ENCODE measurements at places on chromosomes 4 and X.

DNA sequence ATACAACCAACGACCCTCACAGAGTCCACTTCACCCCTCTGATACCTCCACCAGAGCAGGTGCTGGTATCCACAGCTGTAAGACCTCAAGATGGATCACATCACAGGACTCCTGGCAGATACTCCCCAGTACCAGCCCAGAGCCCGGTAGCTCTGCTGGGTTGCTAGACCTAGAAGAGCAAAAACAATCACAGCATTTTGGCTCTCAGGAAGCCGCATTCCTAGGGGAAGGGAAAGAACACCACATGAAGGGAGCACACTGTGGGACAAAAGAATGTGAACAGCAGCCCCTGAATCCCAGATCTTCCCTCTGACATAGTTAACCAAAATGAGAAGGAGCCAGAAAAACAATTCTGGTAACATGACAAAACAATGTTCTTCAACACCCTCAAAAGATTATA is 303.1 kb upstream of the GRIA3 start:
- no peak for DNase-seq

DNA sequence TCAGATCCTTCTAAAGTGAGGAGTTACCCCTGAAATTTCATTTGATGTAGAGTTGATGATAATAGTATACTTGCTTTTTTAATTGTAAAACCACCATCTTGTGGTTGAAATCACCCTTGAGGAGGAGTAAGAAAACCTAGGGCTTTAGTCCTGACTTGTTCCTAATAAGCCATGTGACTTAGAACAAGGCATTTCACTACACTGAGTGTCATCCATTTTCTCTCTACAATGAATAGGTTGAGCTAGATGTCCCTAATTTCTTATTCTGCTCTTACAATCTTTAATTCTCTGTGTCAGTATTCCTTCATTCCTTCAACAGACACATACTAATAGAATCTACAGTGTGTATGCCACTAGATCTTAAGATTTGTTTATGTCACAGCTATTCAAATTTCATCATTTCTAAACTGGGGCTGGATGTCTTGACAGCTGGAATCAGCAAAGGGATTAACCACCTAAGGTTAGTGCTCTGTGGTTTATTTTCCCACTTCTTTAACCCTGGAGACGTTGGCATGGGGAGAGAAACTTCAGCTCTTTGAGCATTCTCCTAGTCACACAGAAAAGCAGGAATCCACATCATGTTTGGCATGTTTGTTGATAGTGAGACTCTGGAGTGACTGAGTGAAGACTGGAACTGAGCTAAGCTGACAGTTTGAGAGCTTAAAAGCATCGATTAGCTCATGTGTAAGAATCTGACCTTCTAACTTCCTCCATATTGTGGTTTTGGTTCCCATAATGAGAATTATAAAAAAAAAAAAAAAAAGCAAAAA is 246.3 kb downstream of the NDST4 start:
- no peak for DNase-seq

- no peak for DNase-seq
Observed at GRCh38 chr4:176563591-176563990, 229.1 kb downstream of the VEGFC start.

DNA sequence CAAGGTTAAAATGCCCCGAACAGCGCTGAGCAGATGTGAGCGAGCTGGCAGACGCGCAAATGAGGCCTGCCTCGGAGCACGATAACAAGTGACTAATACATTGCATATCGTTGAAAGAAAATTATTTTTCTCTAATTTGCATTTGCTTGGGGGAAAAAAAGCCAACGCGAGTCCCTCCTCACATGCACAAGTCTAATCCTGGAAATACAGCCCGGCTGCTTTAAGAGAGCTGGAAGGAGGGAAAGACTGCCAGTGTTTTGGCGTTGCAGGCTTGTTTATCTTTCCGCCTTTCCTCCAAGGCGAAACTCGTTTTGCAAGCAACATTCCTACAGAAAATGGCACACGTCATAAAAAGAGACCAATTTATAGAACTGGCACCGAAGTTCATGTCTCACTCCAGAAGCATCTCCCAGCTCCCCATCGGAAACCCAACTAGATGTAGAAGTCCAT is 12.6 kb downstream of the BCOR start:
- DNase-seq = no peak

GRCh38 chr4:40782876-40783275 is 33.1 kb downstream of the NSUN7 start:
- DNase-seq = no peak

- no peak for DNase-seq
Observed at GRCh38 chr4:28879900-28880299, 1840.3 kb upstream of the PCDH7 start.

GRCh38 chr4:105092768-105093167 is 53.9 kb upstream of the TET2 start:
- DNase-seq = no peak

DNA sequence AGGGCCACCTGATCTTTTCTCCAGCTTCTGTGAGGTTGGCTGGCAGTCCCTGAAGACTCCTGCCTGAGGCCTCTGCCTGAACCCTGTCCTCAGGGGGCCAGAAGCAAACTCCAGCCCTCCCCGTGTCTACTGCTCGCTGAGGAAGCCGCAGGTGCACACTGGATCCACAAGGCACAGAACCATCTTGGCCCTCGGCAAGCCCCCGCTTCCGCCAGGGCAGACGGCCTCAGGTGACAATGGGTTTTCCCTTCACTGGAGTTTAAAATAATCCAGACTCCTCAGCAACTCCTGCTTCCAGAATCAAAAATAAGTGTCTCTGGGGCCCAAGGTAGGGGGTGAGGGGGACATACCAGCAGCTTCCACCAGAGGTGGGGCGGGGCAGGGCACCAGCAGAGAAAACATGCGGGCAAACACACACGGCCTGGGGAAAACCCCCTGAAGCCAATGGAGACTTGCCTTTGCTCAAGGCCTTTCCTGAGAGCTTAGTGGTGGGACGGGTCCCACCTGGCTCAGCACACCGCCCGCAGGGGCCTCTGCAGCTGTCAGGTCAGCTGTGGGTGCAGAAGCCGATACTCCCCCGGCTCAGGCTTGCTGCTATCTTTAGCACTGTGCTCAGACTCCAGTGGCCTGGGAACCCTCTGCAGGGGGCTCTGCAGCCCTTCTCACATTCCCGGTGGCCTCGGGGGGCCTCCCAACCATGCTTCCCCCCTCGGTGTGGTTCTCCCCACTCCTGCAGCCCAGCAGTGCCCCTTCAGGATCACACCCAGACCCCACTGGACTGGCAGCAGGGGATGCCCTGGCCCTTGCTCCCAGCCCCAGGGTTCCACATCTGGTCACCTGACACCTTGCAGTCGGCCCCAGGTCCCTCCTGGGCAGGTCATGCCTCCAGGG is 1.9 kb downstream of the MYL5 start:
- no peak for DNase-seq

DNA sequence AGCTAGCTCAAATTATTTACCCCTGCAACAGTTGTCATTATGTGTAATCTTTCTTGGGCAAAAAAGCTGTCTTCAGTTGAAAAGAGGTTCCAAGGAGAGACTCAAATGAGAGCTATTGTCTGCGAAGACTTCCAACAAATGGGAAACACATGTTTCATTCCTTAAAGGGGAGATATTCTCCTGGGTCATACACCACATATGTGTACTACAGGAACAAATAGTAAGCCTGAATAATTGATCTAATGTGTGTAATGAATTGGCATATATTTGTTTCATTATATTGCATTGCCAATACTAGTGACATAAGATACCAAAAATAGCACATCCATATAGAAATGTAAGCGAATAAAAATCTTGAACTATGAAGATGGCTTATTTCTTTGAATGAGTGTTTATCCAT is 950.9 kb upstream of the NDST4 start:
- no peak for DNase-seq

DNA sequence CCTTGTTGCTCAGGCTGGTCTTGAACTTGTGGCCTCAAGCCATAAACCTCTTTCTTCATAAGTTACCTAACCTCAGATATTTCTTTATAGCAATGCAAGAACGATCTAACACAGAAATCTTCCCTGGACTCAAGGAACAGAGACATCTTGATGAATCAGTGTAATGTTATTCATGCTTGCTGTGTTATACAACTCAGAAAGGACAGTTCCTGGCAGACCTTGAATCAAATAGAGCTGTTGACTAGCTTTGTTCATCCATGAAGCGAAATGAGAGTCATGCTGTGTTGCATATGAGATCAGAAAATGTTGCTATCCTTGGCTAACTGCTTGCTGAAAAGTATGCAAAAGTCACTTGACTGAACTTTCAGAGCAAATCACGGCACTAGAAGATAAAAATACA is 72.6 kb upstream of the ARHGAP24 start:
- DNase-seq = no peak

DNA sequence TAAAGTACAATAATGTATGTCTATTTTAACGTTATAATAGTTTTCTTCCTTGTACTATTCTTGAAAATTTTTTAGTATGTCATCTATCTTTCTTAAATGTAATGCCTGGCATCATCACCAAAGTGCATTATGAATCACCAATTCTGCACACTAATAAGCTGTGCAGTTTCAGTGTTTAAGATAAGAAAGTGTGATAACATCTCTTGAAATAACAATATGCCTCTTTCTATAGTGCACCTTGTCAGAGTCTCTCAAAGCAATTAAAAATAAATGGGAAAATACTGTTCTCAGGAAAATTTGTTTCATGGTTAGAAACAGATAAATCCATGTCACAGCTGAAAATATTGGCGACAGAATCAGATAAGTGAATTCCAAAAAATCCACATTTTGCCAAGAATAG is 457.4 kb upstream of the PCDH10 start:
- no peak for DNase-seq

Measured in bone marrow (tissue), 2 donors.